ENCODE measurements at places on chromosomes 5 and 9. TPM values are rescaled to one million over a fixed set of nuclear protein-coding genes. Genes with fewer than 3 reads are reported as not detected.

GRCh38 chr5:173866243-173866857, 21.8 kb upstream of the CPEB4 start:
- DNase-seq, result no peak

DNA sequence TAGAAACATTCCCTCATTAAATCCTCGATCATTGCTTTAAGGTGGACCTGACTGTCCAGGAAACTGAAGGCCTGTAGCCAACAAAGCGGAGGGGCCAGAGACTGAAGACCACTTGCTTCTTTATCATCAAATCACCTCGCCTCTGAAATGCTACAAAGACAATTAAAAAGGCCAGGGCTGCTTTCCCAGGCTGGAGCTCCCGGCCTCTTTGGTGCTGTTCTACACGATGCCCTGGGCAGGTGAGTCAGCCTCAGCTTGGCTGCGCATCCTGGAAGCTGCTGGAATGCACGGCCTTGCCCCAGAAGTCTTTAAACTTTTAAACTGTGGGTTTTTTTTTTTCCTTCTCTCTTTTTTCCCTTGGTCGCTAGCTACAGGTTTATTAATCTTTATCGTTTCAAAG, 46.5 kb downstream of the SH3PXD2B start:
- no peak for DNase-seq

FGF10 gene
- not detected for total RNA-seq

PCDHGB5 gene
- not detected for total RNA-seq

DNA sequence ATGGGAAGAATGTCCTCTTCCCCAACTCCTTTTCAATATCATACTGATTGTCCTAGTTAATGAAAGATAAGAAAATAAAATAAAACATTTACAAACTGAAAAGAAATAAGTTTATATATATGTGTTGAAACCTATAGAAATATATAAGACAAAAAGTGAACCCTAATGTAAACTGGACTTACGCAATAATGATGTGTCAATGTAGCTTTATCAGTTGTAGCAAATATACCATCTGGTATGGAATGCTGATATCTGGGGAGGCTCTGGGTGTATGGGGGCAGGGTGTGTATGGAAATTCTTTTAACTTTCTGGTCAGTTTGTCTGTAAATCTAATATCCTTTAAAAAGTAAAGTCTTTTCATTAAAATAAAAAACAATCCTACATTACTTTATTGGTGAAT, 603.9 kb downstream of the DMRTA1 start:
- DNase-seq, result no peak

RNF208 gene
- total RNA-seq, result 0.31 TPM

PDZD2 gene
- total RNA-seq, result 0.81 TPM

MEF2C gene
- total RNA-seq, result 1.6 TPM

- no peak for DNase-seq
Measured at GRCh38 chr9:86721843-86722705, 225.2 kb downstream of the GAS1 start.

DNA sequence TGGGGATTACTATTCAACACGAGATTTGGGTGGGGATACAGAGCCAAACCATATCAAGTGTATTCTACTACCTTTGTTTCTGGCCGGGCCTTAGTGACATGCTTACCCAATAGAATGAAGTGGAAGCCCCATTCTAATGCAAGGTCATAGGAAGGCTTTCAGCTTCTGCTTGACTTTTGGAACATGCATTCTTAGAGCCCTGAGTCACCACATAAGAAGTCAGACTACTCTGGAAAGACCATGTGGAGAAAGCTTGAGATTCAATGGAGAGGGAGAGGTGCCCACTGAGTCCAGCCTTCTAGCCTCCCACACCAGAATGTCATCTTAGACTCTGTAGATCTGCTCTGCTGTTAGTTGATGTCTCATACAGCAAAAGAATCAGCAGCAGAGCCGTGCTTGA, 155.7 kb upstream of the FBN2 start:
- DNase-seq, result no peak

Data from CD8-positive, alpha-beta T cell (primary cell).